ENCODE measurements at places on chromosomes 6 and 20.

DNA sequence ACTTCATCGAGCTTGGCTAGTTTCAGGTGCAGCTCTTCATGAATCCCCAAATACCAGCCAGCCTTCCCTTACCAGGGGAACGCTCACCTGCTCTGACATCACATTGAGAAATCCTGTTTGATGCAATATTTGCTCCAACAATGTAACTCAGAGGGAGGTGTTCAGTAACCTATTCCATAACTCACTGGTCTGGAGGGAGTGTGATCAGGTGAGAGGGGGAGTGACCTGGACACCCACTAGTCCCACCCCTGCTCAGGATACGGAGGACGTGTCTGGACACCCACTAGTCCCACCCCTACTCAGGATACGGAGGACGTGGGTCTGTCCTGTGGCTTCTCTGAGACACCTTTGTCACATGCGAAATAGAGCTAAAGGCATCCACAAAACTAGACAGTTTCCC is 70.3 kb downstream of the HUS1B start:
- no peak for DNase-seq

- peak; percentile 39 for DNase-seq
Observed at GRCh38 chr6:142871910-142872331, 73.1 kb downstream of the HIVEP2 start.

GRCh38 chr6:69917834-69918233 is 51.5 kb downstream of the COL19A1 start:
- DNase-seq: no peak

- no peak for DNase-seq
Observed at GRCh38 chr6:106799031-106799894, 169.9 kb downstream of the QRSL1 start.

GRCh38 chr20:60820149-60820548 is 431.9 kb upstream of the CDH4 start:
- no peak for DNase-seq

DNA sequence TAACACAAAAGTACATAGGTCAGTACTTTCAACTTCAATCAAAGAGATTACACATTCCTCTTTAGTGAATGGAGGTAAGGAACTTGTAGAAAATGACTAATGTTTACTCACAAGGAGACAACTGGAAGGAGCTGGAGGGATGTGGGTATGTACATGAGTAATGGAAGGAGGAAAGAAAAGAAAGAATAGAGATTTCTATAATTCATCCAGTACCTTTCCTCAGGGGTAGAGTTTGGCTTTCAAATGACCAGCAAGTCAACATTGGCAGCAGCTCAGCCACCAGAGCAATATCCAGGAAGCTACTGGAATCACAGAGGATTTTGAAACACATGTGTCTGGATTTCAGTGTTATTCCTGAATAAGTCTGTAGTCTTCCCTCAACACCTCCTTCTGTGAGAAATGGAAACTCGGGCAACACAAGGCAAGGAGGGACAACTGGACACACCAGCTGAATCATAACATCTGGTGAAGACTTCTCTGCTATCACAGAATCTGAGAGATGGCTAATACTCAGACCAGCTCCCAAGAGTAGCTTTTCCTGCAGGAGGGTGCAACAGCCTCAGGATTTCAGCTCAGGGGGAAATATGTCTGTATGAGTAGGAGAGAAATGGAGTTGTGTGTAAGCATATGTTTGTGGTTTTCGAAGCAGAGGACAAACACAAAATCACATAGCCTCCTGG is 98.8 kb downstream of the HAO1 start:
- no peak for DNase-seq

DNA sequence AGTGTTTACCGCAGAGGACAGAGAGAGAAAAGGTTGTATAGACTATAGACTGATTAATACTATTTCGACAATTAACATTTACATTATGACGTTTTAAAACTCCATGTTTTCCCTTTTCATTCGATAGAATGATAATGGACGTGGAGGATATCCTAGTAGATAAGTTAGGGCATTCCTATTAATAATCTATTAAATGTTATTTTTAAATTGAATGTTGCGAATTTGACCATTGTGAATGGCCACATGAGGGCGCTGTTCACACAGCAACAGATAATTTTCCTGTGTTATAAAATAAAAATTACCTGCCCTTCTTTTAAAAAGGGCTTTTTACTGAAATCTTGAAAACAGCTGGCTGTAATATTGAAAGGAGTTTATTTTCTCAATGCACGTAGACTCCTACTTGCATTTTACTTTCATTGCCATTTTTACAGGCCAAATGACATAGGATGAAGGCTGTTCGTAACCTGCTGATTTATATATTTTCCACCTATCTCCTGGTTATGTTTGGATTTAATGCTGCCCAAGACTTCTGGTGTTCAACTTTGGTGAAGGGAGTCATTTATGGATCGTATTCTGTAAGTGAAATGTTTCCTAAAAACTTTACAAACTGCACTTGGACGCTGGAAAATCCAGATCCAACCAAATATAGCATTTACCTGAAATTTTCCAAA is 3.3 kb downstream of the ADGRB3 start:
- no peak for DNase-seq

DNA sequence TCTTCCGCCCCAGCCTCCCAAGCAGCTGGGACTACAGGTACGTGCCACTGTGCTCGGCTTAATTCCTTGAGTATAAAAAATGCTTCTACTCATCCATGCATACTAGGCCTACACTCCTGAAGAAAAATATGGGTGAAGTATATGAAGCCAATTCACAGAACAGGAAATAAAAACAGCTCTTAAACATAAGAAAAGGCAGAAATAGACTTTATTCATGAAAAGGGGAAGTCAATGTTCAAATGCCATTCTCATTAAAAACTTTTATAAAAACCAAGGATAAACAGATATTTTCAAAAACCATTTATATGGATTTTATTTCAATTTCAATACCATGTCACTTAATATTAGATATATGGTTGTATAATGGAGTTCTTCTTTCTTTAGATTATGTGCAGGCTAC is 18.3 kb downstream of the SERPINB9 start:
- DNase-seq: no peak

- no peak for DNase-seq
Observed at GRCh38 chr6:87029711-87030314, 65.1 kb downstream of the CGA start.

- DNase-seq: no peak
Observed at GRCh38 chr6:110537208-110538123, 61.1 kb upstream of the SLC22A16 start.

DNA sequence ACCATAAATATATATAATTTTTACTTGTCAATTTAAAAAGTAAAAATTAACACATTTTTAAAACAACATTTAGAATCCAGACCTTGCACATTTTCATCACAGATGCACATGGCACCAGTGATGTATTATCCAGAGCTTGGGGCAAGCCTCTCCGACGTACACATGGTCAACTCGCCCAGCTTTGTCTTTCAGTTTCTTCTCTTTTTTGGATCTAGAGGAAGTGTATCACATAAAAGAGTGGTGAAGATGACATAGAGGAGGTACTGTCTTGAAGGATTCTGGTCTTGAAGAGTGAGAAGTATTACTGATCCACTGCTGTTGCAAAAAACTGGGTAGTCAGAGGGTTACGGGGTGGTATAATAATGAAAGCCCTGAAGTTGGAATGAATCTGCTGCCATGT is 46.9 kb upstream of the TAB2 start:
- no peak for DNase-seq

GRCh38 chr20:4776079-4776630 is 54.4 kb downstream of the PRND start:
- no peak for DNase-seq

DNA sequence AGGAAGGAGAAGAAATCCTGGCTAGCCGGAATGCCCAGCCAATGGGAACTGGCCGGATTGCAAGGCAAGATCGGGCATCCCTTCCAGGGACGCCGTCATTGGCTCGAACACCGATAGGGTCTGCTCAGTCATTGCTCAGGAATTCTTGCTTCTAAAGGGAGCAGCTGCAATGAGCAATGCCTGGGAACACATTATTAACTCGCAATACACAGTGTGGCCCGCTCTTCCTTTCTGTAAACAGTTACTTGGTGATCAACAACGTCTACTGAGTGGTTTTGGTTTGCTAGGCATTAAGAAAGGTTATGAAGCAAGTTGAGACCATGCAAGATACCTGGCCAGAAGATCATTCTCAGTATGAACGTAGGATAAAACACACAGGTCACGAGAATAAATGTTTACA is 165.4 kb upstream of the CITED2 start:
- DNase-seq: no peak

- no peak for DNase-seq
Observed at GRCh38 chr6:134720353-134721059, 229.4 kb downstream of the ALDH8A1 start.

DNA sequence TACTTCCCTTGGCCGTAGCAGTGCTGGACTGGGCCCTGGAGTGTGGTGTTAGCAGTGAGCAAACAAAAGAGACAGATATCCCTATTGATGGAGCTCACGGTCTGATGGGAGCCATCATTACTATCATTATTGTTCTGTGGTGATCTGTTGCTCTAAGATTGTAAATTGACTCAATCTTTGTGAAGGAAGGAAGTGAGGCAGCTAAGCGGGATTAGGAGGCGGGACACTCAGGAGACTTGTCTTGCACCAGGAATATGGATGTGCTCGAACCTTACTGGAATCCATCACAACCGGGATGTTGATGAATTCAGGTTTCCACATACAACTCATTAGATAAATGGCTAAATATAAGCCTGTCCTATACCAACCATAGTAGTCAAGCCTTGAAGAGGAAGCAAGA is 25.5 kb upstream of the FAM50B start:
- DNase-seq: no peak

GRCh38 chr6:101851911-101852310 is 458.4 kb downstream of the GRIK2 start:
- DNase-seq: no peak

DNA sequence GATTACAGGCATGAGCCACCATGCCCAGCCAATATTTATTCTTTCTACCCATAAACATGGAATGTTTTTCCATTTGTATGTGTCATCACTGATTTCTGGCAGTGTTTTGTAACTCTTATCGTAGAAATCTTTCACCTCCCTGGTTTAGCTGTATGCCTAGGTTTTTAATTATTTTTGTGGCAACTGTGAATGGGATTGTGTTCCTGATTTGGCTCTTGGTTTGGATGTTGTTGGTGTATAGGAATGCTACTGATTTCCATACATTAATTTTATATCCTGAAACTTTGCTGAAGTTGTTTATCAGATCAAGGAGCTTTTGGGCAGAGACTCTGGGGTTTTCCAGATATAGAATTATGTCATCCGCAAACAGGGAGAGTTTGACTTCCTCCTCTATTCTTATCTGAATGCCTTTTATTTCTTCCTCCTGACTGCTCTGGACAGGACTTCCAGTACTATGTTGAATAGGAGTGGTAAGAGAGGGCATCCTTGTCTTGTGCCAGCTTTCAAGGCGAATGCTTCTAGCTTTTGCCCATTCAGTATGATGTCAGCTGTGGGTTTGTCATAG is 198.6 kb downstream of the ZDHHC14 start:
- DNase-seq: no peak

GRCh38 chr6:14001329-14002012 is 76.7 kb downstream of the RNF182 start:
- DNase-seq: no peak

Data from stimulated activated CD4-positive, alpha-beta T cell treated with anti-CD3 and anti-CD28 coated beads, TNF-alpha, amount 100 ng/mL, for 4 hours (primary cell).